Bone marrow (tissue), 2 donors: ENCODE measurements at places on chromosomes 3 and 15.

DNA sequence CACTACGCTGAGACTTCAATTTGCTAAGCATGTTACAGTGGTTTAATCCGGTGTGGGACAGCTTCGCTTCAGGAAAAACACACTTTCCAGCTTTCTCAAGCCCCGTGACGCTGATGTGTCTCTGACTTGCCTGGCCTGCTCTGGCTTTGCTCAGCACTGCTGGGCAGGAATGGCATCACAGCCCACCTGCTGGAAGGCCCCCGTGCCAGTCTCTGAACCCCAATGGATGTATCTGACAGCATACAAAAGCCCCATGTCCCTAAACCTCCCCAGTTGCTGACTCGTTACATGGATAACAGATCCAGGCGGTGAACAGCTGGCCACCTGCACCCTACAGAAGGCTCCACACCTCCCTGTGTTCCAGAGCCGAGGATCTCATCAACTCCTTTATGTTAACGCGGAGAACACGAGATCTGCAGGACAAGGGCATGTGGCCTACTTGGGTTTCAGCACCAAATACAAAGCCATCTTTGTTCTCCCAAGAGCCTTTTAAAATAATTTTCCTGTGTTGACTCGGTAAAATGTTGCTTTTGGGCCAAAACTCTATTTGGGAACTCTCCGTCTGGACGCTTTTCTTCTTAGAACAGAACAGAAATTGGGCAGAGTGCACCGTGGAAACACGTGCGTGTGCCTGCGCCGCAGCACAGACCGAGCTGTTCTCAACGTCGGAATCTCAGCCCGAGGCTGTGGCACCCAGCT lies 61.4 kb downstream of the ATP10A start:
- DNase-seq, result no peak

DNA sequence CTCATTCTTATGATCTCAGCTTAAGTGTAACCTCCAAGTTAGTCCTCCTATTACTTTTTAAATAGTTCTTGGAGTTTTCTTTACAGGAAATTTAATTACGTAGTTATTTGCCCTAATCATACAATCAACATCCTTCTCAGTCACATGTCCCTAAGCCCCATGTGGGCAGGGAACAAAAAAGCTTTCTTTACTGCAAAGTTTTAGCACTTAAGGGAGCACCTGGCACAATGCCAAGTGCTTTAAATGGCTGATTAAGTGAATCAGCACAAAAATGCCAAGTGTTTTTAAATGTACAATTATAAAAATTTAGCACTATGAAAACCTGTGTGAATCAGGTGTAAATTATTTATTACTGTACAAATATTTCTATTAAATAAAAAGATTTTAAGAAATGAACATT lies 445.3 kb downstream of the C3orf38 start:
- DNase-seq, result no peak

DNA sequence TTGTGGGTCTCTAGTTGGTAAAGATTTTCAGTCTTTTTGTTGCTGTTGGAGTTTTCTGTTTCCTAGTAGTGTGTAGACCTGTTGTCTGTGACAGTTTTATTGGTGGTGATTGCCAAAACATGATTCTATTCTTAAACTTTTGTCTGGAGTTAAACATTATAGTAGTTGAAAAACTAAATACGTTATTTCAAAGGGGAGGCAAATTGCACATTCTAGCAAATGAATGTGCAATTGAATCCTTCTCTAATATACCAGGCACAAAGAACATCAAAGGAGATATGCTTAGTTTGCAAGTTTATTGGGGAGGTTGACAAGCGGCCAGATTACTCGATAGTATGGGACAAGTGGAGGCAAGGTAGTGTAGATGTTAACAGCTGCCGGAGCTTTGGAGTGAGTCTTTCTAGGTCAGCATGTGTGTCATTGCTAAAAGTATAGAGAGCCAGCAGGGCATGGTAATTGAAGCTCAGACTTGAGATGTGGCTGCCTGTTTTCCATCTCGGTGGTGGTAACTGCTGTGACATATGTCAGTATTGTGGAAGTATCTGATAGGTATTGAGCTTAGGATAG lies 20.6 kb downstream of the CHD2 start:
- DNase-seq, result no peak

GRCh38 chr3:127991681-127992080 lies 60.6 kb upstream of the SEC61A1 start:
- no peak for DNase-seq

- no peak for DNase-seq
These were observed 26.2 kb upstream of the ATP13A3 start for GRCh38 chr3:194512895-194513601.

DNA sequence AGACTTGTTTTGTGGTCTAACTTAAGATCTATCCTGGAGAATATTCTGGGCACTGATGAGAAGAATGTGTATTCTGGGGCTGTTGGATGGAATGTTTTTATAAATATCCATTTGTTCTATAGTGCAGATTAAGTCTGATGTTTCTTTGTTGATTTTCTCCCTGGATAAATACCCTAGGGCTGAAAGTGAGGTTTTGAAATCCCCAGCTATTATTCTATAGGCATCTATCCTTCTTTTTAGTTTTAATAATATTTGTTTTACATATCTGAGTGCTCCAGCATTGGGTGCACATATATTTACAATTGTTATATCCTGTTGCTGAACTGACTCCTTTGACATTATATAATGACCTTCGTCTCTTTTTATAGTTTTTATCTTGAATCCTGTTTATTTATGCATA lies 42.9 kb downstream of the GALK2 start:
- DNase-seq, result no peak

- DNase-seq, result no peak
These were observed 4.3 kb downstream of the SLC51A start for GRCh38 chr3:196220587-196220986.

- no peak for DNase-seq
These were observed 571.8 kb upstream of the IL12A start for GRCh38 chr3:159416856-159417255.

DNA sequence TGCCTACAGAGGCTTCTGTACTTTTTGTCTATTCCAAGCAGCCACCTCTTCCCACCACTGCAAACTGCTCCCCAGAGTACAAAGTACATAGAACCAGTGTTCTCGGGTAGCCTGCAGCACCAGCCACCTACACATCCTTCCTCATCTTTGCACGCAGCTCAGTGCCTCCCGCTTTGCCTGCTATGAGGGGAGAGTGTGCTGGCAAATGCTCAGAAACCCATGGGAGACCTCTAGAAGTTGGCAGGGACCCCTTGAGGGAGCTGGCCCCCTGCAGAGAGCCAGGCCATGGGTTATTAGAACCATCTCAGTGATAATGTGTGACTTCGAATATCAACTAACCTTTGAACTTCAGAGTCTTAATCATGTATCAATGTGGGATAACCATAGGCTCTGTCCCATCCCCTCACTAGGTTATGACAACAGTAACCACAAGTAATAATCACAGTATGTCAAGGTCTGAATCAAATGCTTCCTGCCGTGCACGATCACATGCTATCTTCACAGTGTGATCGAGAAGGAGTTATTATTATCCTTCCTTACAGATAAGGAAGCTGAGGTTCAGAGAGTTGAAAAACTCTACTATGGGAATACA lies 22.8 kb upstream of the SMAD3 start:
- peak; percentile 52 for DNase-seq

- no peak for DNase-seq
These were observed 563.5 kb upstream of the TBL1XR1 start for GRCh38 chr3:177760803-177761202.

GRCh38 chr3:188507244-188507720 lies 353.3 kb downstream of the LPP start:
- DNase-seq, result peak; percentile 14

GRCh38 chr15:69973880-69974279 lies 123.8 kb downstream of the TLE3 start:
- no peak for DNase-seq

DNA sequence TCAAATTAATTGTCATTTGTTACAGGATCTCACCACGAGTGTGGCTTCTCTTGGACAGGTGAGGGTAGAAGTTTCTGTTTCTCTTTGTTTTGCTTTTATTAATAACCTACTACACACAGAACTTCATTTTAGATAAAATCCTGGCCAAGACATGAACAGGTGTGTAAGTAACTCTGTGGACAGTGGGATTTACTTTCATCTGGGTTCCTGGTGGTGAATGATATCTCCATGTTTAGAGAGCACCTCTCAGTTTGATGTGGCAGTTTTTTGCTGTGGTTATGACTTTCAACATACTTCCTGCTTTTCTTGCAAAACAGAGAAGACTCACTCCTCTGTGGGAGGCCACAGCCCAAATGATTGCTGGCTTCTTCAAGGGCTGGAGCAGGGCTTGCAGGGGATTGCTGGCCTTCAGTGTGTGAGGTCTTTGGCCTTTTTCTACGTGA lies 71.1 kb upstream of the XCR1 start:
- DNase-seq, result peak; percentile 30

GRCh38 chr15:66595931-66596545 lies 30.2 kb upstream of the LCTL start:
- no peak for DNase-seq

DNA sequence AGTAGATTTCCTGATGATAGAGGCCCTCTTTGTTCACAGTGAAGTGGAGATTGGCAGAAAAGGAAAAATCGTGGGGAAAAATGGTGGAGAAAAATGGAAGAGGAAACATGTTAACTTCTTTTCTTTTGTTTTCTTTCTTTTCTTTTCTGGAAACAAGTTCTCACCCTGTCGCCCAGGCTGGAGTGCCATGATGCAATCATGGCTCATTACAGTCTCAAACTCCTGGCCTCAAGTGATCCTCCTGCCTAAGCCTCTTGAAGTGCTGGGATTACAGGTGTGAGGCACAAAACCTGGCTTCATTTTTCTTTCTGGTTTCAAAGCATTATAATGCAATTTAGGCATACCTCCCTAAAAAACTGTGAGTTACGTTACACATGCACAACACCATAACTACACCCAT lies 464.2 kb downstream of the MECOM start:
- DNase-seq, result no peak

- DNase-seq, result no peak
These were observed 37.3 kb downstream of the RARB start for GRCh38 chr3:25465266-25465860.

DNA sequence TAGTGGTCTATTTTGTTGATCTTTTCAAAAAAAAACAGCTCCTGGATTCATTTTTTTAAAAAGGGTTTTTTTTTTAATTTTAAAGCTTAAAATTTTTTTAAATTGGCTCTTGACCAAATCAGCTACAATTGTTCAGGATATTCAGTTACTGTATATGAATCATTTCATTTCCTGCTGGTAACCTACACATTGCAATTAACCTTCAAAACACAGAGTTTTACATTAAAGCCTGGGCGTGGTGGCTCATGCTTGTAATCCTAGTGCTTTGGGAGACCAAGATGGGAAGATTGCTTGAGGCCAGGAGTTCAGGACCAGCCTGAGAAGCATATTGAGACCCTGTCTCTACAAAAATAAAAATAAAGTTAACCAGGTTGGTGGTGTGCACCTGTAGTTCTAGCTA lies 163.4 kb downstream of the ALDH1A2 start:
- DNase-seq, result no peak

GRCh38 chr3:18092726-18093125 lies 332.4 kb downstream of the SATB1 start:
- DNase-seq, result no peak

DNA sequence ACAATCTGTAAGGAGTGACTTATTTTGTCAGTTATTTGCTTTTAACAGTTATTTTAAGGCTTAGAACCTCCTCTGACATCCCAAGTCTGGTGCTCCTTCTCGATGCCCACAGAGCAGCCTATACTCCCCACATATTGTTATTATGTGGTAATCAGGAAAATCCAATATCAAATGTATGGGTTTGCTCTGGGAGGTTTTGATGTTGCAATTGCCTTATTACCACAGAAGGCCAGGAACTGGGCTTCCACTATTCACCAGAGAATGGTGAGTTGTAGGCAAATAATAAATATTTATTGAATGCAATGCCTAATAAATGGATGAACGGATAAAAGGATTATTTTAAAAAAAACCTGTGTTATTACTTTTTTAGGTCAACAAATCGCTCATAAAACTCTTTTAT lies 12.2 kb downstream of the NEK10 start:
- no peak for DNase-seq

DNA sequence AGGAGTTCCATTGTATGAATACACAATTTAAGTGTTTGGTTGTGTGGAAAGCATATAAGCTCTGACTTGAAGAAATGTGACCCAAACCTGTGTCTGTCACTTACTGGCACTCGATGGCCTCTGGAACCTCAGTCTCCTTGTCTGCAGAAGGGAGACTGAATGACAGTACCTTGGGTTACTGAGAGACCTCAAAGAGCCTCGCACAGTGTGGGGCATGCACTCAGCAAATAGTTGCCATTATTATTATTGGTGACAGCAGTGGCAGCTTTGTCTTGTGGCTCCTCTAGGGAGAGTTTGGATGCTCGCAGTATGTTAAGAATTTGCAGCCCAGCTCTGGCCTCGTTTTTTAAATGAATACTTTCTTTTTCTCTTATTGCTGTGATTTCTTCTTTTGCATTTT lies 43.4 kb downstream of the EEFSEC start:
- no peak for DNase-seq

DNA sequence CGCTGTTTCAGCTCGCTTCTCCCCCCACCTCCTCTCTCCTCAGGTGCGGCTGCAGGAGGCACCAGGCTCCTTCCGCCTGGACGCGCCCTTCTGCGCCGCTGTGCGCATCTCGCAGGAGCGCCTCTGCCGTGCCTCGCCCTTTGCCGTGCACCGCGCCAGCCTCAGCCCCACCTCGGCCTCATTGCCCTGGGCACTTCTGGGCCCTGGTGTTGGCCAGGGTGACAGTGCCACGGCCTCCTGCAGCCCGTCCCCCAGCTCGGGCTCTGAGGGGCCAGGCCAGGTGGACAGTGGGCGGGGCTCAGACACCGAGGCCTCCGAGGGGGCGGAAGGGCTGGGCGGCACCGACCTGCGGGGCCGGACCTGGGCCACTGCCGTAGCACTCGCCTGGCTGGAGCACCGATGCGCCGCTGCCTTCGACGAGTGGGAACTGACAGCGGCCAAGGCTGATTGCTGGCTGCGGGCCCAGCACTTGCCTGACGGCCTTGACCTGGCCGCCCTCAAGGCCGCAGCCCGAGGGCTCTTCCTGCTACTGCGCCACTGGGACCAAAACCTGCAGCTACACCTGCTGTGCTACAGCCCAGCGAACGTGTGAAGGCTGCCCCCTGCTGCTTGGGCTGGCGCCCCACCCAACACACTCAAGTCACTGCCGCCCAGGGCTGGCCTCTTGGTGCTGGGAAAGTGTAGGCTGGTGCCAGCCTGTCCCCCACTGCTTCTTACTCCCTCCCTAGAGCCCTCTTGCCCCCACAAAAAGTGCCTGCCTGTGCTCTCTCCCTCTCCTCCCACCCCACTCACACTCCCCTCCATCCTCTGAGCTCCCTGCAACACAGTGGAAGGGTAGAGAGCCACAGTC lies 7.1 kb downstream of the ALG3 start:
- no peak for DNase-seq
